Upper lobe of right lung (tissue), 1 donor: ENCODE measurements at places on chromosomes 12 and 14. TPM values are rescaled to one million over a fixed set of nuclear protein-coding genes. Genes with fewer than 3 reads are reported as not detected.

The ACRBP gene
- 3.8 TPM for total RNA-seq

The RNASE1 gene
- total RNA-seq = 888 TPM

The NTF3 gene
- 0.93 TPM for total RNA-seq

DNA sequence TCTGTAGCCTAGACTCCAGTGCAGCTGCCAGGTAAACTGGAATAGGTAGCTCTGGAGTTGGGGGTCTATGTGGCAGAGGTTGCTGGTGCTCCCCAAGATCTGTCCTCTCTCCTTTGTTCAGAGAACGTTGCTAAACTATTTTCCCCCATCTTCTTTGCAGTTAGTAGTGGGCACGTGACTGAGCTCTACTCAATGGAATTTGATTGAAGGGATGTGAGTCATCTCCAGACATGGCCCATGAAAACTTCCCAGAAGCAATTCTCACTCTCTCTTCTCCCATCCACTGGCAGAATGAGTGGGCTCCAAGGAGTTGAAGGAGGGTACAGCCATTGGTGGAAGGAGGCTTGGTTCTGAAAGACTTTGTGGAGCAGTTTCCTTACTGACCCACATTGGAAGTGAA, 44.0 kb downstream of the PAH start:
- H3K36me3 ChIP-seq = no peaks in the 10 kb centered on the region
- H3K27ac ChIP-seq = no peak overlapping the region
- no peak overlapping the region for H3K4me3 ChIP-seq
- DNase-seq = no peak
- H3K27me3 ChIP-seq = no peaks in the 10 kb centered on the region

DNA sequence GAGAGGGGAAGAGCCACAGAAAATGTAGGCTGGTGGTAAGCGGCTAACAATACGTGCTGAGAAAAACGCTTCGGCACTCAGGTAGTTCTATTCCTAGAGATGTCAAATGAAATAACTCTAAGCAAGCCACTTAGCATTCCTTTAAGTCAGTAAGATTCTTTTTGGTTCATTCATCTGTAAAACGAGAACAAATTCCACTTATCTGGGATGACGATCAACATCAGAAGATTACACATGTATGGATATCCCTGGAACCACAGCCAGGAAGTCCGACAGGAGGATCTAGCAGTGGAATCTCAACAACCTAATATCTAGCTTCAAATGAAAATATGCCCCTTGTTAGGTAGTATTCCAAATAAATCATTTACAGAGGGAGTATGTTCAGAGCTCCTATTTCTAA, 74.6 kb upstream of the CDKN3 start:
- no peaks in the 10 kb centered on the region for H3K4me1 ChIP-seq
- H3K4me3 ChIP-seq = no peak overlapping the region
- H3K36me3 ChIP-seq = no peaks in the 10 kb centered on the region
- DNase-seq = no peak
- H3K27ac ChIP-seq = no peak overlapping the region
